ENCODE measurements at places on chromosomes 3 and 15. TPM values are rescaled to one million over a fixed set of nuclear protein-coding genes. Genes with fewer than 3 reads are reported as not detected.

The BFSP2 gene
- not detected for total RNA-seq

DNA sequence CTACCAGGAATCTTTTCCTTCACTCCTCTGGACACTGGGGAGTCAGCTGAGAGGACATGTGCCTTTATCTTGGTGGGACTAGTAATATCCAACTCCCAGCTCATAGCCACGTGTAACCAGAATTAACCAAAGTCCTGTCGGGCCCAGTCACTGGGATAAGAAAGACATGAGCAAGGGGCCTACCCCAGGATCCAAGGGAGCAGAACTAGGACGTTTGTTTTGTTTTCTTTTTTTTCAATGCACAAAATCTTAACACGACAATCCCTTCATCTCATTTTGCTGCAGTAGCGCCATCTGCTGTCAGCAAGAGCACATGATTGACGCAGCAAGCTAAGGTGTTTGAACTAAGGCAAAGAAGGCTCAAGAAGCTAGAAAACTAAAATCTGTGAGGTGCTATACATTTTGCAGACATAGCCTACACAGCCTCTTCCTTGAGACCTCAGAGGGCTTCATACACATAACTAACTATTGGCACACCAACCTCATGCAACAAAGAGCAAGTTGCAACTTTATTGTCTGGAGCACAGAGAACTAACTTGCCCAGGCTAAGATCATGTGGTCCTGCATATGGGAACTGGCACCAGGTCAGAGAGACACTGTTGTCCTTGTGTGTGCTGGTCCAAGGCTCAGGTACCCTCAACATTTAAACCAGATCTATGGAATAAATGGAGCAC lies 43.6 kb downstream of the RLBP1 start:
- H3K27me3 ChIP-seq, result no peaks in the 10 kb centered on the region
- H3K36me3 ChIP-seq, result peaks cover 34% of the 10 kb centered on the region
- peak; percentile 66 for DNase-seq
- H3K4me3 ChIP-seq, result no peak overlapping the region

DNA sequence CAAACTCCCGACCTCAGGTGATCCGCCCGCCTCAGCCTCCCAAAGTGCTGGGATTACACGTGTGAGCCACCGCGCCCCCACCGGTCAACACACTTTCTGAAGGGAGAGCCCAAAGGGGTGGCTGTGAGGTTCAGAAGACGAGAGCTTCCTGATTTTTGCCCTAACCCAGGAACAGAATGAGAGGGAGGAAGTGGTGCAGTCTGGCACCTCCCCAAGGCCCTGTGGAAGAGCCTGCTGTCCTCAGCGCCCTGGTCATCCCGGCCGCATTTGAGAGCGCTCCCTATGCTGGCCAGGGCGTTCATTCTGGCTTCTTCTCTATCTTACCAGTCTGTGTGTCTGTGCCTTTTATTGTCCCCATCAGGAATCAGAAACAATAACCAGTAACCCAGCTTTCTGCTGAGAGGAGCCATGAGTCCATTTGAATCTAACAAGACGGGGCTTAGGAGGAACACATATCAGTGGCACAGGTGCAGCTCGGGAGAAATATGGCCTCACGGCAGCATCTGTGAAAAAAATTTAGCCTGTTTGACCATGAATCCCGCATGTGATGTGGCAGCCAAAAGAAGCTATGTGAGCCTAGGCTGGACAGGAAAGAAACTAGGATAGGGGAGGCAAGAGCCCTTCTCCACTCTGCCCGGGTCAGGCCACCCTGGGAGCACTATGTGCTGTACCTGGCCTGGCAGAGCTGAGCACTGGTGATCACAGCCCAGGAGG lies 12.9 kb downstream of the BDH1 start:
- H3K27me3 ChIP-seq, result no peaks in the 10 kb centered on the region
- no peak overlapping the region for H3K4me3 ChIP-seq
- no peaks in the 10 kb centered on the region for H3K36me3 ChIP-seq
- H3K4me1 ChIP-seq, result no peaks in the 10 kb centered on the region

The ANKRD34C gene
- not detected for total RNA-seq

GRCh38 chr3:90091549-90091948 lies 984.1 kb downstream of the EPHA3 start:
- no peaks in the 10 kb centered on the region for H3K36me3 ChIP-seq
- H3K27ac ChIP-seq, result no peak overlapping the region
- DNase-seq, result no peak
- no peaks in the 10 kb centered on the region for H3K27me3 ChIP-seq
- peaks cover 3% of the 10 kb centered on the region for H3K4me1 ChIP-seq

DNA sequence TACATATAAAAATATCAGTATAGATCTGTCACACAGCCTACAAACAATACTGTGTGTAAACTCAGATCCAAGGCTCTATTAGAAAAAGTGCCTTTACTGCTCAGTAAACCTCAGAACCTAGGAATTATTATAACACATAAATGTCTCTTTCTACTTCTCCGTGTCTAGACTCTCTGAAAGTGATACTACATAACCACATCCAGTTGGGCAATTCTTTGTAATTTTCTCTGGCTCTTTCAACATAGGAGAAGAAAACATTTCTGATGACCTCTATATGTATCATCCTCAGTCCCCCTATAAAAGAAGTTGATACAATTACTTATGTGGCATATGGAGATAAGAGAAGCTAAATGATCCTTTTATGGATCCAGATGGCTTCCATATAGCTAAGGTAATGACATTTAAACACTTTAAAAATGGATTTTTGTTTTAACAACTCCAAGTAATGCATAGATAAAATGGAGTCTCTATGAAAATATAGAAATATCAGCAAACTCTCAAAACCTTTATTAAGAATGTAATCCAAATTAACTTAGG lies 104.5 kb downstream of the LSAMP start:
- no peak overlapping the region for H3K27ac ChIP-seq
- no peak for DNase-seq
- H3K27me3 ChIP-seq, result no peaks in the 10 kb centered on the region
- H3K36me3 ChIP-seq, result no peaks in the 10 kb centered on the region
- H3K4me3 ChIP-seq, result no peak overlapping the region

The DAZL gene
- total RNA-seq, result not detected

- H3K27ac ChIP-seq, result no peak within 1 kb of the TSS
- H3K4me3 ChIP-seq, result peak within 1 kb of the TSS; percentile 61
- no peaks in the 10 kb centered on the region for H3K36me3 ChIP-seq
- peak; percentile 78 for DNase-seq
- H3K27me3 ChIP-seq, result peaks cover 56% of the 10 kb centered on the region
- peaks cover 14% of the 10 kb centered on the region for H3K4me1 ChIP-seq
Measured at GRCh38 chr15:62066663-62067447, at the start of gene C2CD4A. Gene C2CD4A (plus strand): TSS chr15:62066977. CDS start chr15:62067614, 637 bp downstream.

DNA sequence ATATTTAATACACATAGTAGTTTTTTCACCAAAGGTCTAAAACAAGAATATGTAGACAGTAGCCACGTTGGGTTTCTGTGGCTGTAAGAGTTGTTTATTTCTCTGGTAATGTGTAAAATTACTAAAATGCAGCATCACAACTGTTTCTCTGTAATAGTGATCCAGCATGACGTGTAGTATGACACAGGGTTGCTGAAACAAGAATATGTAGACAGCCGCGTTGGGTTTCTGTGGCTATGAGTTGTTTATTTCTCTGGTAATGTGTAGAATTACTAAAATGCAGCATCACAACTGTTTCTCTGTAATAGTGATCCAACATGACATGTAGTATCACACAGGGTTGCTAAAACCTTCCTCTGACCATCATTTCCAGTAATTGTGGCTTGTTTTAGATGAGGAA lies 153.6 kb upstream of the ZNF717 start:
- H3K4me3 ChIP-seq, result no peak overlapping the region
- DNase-seq, result no peak
- H3K4me1 ChIP-seq, result no peaks in the 10 kb centered on the region

DNA sequence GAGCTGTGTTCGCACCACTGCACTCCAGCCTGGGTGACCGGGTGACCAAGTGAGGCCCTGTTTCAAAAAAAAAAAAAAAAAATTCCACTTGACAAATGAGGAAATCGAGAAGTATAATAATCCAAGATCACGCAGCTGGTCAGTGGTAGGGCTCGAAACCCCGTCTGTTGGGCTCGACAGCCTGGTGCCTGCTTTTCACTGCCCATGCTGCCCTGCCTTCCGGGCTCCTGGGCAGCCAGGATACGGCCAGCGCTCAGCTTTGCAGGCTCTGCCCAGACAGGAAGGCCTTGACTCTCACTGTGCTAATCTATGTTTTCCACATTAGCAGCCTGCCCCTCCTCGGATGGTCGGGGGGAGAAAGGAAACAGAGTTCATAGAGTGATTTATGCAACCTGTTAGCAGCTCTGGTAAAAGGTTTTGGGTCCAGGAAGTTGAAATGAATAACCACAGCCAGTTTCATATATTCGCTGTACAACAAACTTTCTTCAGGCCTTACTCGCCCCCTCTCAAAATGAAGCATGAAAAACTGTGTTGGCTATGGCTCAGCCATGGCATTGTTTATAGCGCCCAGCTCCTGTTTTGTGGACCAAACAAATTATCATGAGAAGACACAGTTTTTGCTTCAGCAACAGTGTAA lies 108.8 kb downstream of the XXYLT1 start:
- no peaks in the 10 kb centered on the region for H3K36me3 ChIP-seq
- H3K27ac ChIP-seq, result no peak overlapping the region
- DNase-seq, result no peak
- H3K4me3 ChIP-seq, result no peak overlapping the region

The LRRC2 gene
- total RNA-seq, result 4.7 TPM

The KCNMB2 gene
- total RNA-seq, result 1.1 TPM

Data from osteoblast (primary cell).